Stimulated activated CD8-positive, alpha-beta memory T cell treated with anti-CD3 and anti-CD28 coated beads, Interleukin-4, amount 100 ng/mL, for 4 hours (primary cell): ENCODE measurements at places on chromosomes 3 and 15.

- DNase-seq: no peak
Measured at GRCh38 chr3:53324105-53324504, 23.2 kb downstream of the DCP1A start.

- no peak for DNase-seq
Measured at GRCh38 chr15:31508656-31509055, 182.0 kb downstream of the KLF13 start.

GRCh38 chr3:71210257-71211007 lies 373.1 kb downstream of the FOXP1 start:
- DNase-seq: no peak

GRCh38 chr3:69149586-69149985 lies 27.2 kb upstream of the LMOD3 start:
- DNase-seq: no peak

DNA sequence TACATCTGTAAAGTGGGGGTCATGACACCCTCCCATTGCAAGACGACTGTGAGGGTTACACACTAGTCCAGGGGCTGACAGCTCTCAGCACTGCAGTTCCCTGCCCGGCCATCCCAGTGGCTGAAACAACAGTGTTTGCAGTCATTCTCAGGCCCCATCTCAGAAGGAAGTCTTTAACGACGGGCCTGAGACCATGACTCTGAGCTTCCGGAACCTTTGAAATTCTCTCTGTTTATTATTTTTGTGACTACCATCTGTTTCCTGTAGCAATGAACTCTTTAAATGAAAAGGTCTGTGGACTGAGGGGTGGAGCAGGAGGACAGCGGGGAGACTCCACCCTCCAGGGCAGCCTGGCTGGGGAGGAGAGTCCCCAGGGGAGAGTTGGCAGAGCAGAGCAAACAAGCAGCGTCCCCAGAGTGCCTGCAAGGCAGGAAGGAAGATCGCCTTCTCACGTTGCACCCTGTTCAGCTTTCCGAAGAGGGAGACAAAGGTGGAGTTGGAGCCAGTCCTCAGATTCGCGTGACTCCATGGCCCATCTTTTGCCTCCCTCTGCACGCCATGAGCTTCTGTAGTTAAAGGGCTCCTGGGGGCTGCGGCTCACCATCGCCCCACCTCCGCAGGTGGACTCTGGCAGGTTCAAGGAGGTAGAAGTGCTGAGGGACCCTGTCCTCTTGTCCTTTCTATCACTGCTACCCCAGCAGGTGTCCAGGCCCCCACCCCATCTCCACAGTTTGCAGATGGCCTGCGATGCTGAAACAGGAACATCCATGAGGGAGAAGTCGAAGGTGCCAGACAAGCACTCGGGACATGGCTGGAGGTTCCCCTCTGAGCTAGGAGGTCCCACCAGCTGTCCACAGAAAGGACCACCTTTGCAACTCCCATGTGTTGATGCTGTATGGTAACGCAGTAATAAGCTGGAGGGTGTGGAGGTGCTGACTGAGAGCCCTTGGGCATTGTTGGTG lies 525.8 kb upstream of the PROK2 start:
- DNase-seq: no peak

GRCh38 chr3:139846729-139847128 lies 88.3 kb upstream of the CLSTN2 start:
- DNase-seq: no peak

- no peak for DNase-seq
Measured at GRCh38 chr3:70360979-70361760, 48.7 kb upstream of the MDFIC2 start.

DNA sequence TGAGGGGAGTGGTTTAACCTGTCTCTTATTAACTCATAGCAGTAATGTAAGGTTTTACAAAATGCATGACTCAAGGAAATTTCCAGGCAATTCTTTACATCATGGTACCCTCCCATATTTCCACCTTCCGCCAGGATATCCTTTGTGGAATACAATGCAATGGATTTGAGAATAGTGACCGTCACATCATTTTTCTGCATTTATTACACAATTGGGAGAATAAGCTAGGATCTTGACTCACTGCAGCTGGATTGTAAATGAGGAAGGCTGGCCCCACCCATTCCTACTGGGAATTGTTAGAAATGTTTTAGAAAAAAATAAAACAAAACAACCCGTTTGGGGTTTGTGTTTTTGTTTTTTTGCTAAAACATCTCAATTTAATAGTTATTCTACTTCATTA lies 97.4 kb downstream of the IMPG2 start:
- no peak for DNase-seq
